Calu3 (cell line): ENCODE measurements at places on chromosomes 16 and 17. TPM values are rescaled to one million over a fixed set of nuclear protein-coding genes. Genes with fewer than 3 reads are reported as not detected.

Gene CCL17
- total RNA-seq: not detected in 2 replicates

Gene INCA1
- 0.54 TPM in 1 of 2 replicates, not detected in the other for total RNA-seq

Gene NLRC5
- total RNA-seq: 18.0 and 42.3 TPM in 2 replicates

Gene HBQ1
- total RNA-seq: not detected in 2 replicates

Gene LITAF
- 328 and 443 TPM in 2 replicates for total RNA-seq

Gene CCL2
- 1.8 and 6.0 TPM in 2 replicates for total RNA-seq

Gene GPR142
- not detected in 2 replicates for total RNA-seq

Gene GCGR
- 0.78 TPM in 1 of 2 replicates, not detected in the other for total RNA-seq

DNA sequence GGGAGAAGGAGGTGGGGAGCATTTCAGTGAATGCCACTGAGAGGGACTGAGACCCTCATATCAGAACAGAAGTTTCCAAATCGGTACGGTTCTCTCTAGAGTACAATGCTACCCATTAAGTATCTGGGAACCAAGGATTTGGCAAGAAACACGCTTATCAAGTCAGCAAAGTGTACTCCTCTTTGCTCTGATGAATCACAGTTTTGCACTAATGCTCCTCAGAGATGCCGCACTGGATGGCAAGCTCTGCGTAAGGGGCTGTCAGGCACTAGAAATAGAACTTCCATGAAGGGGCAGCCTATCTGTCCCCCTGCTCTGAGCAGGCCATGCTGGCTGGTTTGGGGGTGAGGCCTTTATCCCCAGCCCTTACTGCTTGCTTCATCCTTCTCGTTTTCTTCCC is 4.8 kb upstream of the ABCC12 start:
- H3K4me1 ChIP-seq: peaks cover 31% of the 10 kb centered on the region
- H3K4me3 ChIP-seq: no peak overlapping the region
- DNase-seq: no peak
- peaks cover 6% of the 10 kb centered on the region for H3K36me3 ChIP-seq

GRCh38 chr17:64216338-64217248 is 46.5 kb downstream of the TEX2 start:
- DNase-seq: peak; percentile 4
- no peak overlapping the region for H3K27ac ChIP-seq
- peaks cover 9% of the 10 kb centered on the region for H3K4me1 ChIP-seq
- no peak overlapping the region for H3K4me3 ChIP-seq
- H3K36me3 ChIP-seq: no peaks in the 10 kb centered on the region

GRCh38 chr16:89345642-89346150 is 128.2 kb downstream of the ZNF778 start:
- H3K36me3 ChIP-seq: peaks cover 36% of the 10 kb centered on the region
- H3K27me3 ChIP-seq: no peaks in the 10 kb centered on the region
- peaks cover 69% of the 10 kb centered on the region for H3K4me1 ChIP-seq

DNA sequence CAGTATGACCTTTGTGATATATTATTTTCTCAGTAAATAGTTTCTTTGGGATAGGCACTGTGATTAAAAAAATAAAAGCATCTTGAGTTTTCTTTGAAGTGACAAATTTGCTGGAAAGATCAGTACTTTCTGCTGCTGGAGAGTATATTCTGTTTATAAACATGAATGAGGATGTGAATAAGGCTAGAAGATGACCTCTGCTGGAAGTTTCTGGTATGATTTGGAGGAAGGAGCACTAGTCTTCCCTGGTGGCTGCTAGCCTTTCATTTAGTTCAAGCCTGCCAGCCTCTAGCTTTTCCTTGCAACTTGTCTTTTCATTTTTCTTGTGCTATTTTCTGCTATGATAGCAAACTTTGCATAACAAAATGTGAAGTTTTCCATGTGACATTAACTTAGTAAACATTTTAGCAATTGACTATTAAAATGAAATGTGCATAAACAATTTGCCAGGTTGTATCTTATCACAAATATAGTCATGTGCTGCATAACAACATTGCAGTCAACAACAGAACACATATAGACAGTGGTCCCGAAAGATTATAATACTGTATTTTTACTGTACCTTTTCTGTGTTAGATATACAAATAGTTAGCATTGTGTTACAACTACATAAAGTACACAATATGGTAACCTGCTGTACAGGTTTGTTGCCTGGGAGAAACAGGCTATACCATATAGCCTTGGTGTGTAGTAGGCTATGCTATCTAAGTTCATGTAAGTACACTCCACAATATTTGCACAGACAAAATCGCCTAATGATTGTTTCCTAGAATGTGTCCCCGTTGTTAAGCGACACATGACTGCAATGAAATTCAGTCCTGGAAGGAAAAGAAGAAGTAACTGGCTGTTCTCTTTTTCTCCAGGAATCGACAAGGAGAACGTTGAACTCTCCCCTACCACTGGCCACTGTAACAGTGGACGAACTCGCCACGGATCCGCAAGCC is 18.1 kb upstream of the RAB11FIP4 start:
- H3K4me1 ChIP-seq: peaks cover 13% of the 10 kb centered on the region
- no peaks in the 10 kb centered on the region for H3K27me3 ChIP-seq
- H3K36me3 ChIP-seq: peaks cover 5% of the 10 kb centered on the region
- H3K27ac ChIP-seq: no peak overlapping the region
- no peak overlapping the region for H3K4me3 ChIP-seq

- DNase-seq: no peak
- H3K4me1 ChIP-seq: no peaks in the 10 kb centered on the region
- no peaks in the 10 kb centered on the region for H3K36me3 ChIP-seq
- peaks cover 44% of the 10 kb centered on the region for H3K27me3 ChIP-seq
- no peak overlapping the region for H3K27ac ChIP-seq
These were observed 182.5 kb downstream of the IRX5 start for GRCh38 chr16:55113210-55113609.

- DNase-seq: no peak
- H3K36me3 ChIP-seq: peaks cover 44% of the 10 kb centered on the region
- H3K4me3 ChIP-seq: no peak overlapping the region
- no peaks in the 10 kb centered on the region for H3K27me3 ChIP-seq
- H3K27ac ChIP-seq: no peak overlapping the region
- peaks cover 12% of the 10 kb centered on the region for H3K4me1 ChIP-seq
These were observed 2.0 kb upstream of the TRIM65 start for GRCh38 chr17:75898791-75899190.

GRCh38 chr17:69452664-69453260 is 38.3 kb downstream of the MAP2K6 start:
- no peak overlapping the region for H3K4me3 ChIP-seq
- H3K4me1 ChIP-seq: peaks cover 8% of the 10 kb centered on the region
- DNase-seq: no peak
- no peak overlapping the region for H3K27ac ChIP-seq
- H3K36me3 ChIP-seq: no peaks in the 10 kb centered on the region

GRCh38 chr17:83064732-83065659 is 14.4 kb upstream of the METRNL start:
- H3K27me3 ChIP-seq: peaks cover 10% of the 10 kb centered on the region
- H3K4me3 ChIP-seq: no peak overlapping the region
- DNase-seq: peak; percentile 68
- H3K4me1 ChIP-seq: no peaks in the 10 kb centered on the region
- peaks cover 5% of the 10 kb centered on the region for H3K36me3 ChIP-seq

- H3K27ac ChIP-seq: peak overlapping the region; percentile 24
- H3K4me1 ChIP-seq: peaks cover 45% of the 10 kb centered on the region
- DNase-seq: peak; percentile 70
- H3K4me3 ChIP-seq: peak overlapping the region; percentile 10
- peaks cover 18% of the 10 kb centered on the region for H3K36me3 ChIP-seq
- H3K27me3 ChIP-seq: no peaks in the 10 kb centered on the region
These were observed 60.5 kb downstream of the CREBBP start for GRCh38 chr16:3819746-3820724.

- no peak overlapping the region for H3K27ac ChIP-seq
- no peak for DNase-seq
- no peaks in the 10 kb centered on the region for H3K27me3 ChIP-seq
- no peaks in the 10 kb centered on the region for H3K4me1 ChIP-seq
- no peak overlapping the region for H3K4me3 ChIP-seq
These were observed 82.0 kb downstream of the TTC19 start for GRCh38 chr17:16081507-16082087.

- H3K27me3 ChIP-seq: peaks cover 88% of the 10 kb centered on the region
- peaks cover 26% of the 10 kb centered on the region for H3K4me1 ChIP-seq
- no peak overlapping the region for H3K27ac ChIP-seq
- no peak for DNase-seq
These were observed 249.7 kb upstream of the GSE1 start for GRCh38 chr16:85363427-85363826.

DNA sequence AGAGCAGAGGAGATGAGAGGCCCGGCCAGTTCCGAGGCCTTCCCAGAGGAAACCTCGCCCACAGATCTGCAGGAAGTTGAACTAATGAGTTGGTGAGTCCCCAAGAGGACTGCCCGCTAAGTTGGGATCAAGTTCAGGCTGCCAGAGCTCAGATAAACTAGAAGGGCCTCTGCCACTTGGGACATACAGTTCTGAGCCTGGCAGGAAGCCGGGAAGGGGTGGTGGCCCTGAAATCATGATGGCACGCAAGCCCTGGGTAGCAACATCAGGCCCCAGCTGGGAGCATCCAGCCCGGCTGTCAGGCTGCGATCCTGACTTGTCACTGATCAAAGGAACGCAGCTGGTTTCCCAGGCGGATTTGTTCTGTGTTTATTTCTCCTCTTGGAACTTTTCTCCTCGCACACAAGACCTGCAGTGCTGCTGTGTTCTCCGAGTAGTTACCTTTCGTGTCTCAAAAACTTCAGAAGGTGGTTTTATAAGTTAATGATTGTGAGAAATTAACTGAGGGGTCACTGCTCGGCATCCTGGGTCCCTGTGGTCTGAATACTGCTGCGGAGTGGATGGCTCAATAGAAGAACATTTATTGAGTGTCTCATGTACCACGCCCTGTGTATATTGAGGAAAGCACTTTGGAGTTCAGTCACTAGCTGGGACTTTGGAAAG is 8.0 kb upstream of the WFDC1 start:
- H3K27me3 ChIP-seq: peaks cover 34% of the 10 kb centered on the region
- peak overlapping the region; percentile 13 for H3K4me3 ChIP-seq
- H3K27ac ChIP-seq: no peak overlapping the region

DNA sequence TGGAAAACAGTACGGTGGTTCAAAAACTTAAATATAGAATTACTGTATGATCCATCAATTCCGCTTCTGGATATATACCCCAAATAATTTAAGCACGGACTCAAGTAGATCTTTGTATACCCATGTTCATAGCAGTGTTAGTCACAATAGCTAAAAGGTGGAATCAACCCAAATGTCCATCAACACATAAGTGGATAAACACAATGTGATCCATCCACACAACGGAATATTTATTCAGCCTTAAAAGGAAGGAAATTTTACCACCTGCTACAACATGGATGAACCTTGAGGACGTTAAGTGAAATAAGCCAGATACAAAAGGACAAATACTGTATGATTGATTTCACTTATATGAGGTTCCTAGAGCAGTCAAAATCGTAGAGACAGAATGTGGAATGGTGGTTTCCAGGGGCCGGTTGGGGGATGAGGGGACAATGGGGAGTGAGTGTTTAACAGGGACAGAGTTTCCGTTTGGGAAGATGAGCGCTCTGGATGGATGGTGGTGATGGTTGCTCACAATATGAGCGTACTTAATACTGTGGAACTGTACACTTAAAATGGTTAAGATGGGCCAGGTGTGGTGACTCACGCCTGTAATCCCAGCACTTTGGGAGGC is 5.4 kb upstream of the RNF222 start:
- H3K36me3 ChIP-seq: no peaks in the 10 kb centered on the region
- H3K27ac ChIP-seq: no peak overlapping the region
- peaks cover 2% of the 10 kb centered on the region for H3K4me1 ChIP-seq
- H3K27me3 ChIP-seq: peaks cover 17% of the 10 kb centered on the region

DNA sequence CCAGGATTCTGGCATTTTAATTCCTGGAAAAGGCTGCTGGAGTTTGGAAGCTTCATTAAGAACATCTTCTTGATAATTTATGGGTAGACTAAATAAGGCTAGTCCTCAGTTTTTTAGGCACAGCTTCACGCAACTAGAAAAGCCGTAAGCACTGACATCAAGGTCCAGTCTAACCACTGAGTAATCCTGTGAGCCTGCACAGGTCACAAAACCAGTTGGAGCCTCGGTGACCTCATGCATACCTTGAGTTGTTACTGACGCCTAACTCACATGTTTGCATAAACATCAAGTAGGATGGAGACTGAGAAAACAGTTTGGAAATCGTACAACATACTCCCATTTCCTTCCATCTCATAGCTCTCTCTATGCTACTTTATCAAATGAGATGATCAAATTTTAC is 63.8 kb upstream of the RCVRN start:
- no peaks in the 10 kb centered on the region for H3K36me3 ChIP-seq
- H3K27ac ChIP-seq: no peak overlapping the region
- no peaks in the 10 kb centered on the region for H3K4me1 ChIP-seq
- peaks cover 47% of the 10 kb centered on the region for H3K27me3 ChIP-seq
- DNase-seq: no peak
- H3K4me3 ChIP-seq: no peak overlapping the region

- no peaks in the 10 kb centered on the region for H3K36me3 ChIP-seq
- H3K27ac ChIP-seq: no peak overlapping the region
- H3K4me3 ChIP-seq: no peak overlapping the region
- no peak for DNase-seq
These were observed 74.7 kb upstream of the SDK2 start for GRCh38 chr17:73718912-73719311.

DNA sequence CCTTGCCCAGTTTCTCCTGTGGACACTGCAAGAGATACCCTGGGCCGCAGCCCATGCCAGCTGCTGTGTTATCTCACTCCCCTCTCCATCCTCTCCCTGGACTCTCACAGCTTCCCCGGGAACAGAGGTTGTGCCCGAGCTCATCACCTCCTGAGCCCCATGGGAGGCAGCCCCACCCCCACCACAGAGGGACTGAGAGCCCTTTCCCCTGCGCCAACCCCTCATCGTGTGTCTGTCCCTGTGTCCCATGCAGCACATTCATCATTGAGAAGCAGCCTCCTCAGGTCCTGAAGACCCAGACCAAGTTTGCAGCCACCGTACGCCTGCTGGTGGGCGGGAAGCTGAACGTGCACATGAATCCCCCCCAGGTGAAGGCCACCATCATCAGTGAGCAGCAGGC is 12.7 kb downstream of the STAT5A start:
- no peak overlapping the region for H3K4me3 ChIP-seq
- H3K4me1 ChIP-seq: no peaks in the 10 kb centered on the region
- peaks cover 18% of the 10 kb centered on the region for H3K27me3 ChIP-seq
- H3K27ac ChIP-seq: no peak overlapping the region
- peaks cover 6% of the 10 kb centered on the region for H3K36me3 ChIP-seq
- no peak for DNase-seq

DNA sequence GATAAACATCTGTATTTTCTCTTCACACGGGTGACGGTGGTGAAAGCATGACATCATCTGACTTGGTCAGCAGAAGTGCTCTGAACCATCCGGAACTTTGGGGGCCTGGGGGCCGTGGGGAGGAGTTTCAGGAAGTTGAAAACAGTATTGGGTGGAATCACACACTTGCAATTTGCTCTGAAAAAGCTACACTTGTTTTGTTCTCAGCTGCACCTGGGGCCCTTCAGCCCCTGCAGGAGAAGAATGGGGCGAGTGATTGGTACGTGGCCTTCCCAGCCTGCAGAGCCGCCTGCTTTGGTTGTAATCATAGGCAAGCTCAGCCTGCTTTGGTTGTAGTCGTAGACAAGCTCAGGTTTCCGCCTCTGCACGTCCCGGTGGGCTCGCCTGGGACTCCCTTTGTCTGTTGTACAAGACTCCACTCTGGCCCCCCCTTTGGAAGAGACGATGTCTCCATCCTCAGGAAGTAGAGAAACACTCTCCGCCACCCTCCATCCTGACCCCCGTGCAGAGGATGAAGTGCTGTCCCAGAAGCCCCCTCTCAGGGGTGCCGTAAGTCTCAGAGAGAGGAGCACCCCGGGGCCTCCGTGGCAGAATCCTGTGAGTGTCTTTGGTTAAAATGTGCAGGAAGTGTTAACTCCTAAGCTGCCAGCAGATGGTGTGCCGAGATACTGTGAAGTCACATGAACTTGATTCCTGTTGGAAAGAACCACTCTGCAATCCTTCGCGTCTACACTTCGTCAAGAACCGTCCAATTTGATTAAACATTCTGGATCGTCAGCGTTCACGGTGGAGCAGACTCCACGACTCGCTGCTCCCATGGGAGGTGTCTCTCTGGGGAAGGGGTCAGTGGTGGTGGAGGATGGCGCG is 5.4 kb downstream of the BANP start:
- H3K27me3 ChIP-seq: no peaks in the 10 kb centered on the region
- peaks cover 22% of the 10 kb centered on the region for H3K36me3 ChIP-seq
- peaks cover 23% of the 10 kb centered on the region for H3K4me1 ChIP-seq
- H3K4me3 ChIP-seq: no peak overlapping the region
